ENCODE measurements at places on chromosomes 3 and 15.
A peak's percentile ranks its signal among the peaks of the same experiment; 100 is the strongest.

- no peak for DNase-seq
These were observed 37.5 kb downstream of the TGFBR2 start for GRCh38 chr3:30643763-30644462.

- DNase-seq, result no peak
These were observed 44.6 kb downstream of the EEFSEC start for GRCh38 chr3:128197855-128198254.

DNA sequence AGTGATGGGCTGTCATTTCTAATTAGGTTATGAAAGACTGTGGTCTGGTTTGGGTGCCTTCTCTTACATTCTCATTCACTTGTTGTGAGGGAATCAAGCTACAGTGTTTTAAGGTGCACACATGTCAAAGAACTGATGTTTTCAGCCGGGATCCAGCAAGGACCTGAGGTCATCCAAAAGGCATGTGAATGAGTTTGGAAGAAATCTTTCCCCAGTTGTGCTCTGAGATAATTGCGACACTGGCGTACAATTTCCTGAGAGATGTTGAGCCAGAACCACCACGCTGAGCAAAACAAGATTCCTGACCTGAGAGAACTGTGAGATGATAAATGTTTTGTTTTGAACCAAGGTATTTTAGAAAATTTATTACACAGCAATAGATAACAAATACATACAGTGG is 295.3 kb upstream of the SLITRK3 start:
- no peak for DNase-seq

GRCh38 chr3:129506231-129506742 is 22.2 kb upstream of the RHO start:
- DNase-seq, result no peak

DNA sequence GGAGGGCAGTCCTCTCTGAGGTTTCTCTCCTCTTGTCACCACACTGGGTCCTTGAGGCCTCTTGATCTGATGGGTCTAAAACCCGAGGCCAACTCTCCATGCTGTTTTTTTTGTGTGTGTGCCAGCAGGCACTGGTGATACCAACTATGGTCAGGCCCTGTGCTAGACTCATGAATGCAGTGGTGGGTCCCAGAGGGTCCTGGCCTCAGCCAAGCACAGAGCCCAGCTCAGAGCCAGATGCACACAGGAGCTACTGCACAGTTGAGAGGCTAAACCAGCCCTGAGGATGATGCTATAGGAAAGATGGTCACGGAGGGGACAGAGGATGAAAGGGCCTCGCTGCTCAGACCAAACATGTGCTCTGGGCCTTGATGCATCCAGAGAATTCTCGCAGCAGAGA is 33.5 kb downstream of the RAB6B start:
- no peak for DNase-seq

- no peak for DNase-seq
These were observed 118.4 kb upstream of the ROBO1 start for GRCh38 chr3:79886204-79886603.

DNA sequence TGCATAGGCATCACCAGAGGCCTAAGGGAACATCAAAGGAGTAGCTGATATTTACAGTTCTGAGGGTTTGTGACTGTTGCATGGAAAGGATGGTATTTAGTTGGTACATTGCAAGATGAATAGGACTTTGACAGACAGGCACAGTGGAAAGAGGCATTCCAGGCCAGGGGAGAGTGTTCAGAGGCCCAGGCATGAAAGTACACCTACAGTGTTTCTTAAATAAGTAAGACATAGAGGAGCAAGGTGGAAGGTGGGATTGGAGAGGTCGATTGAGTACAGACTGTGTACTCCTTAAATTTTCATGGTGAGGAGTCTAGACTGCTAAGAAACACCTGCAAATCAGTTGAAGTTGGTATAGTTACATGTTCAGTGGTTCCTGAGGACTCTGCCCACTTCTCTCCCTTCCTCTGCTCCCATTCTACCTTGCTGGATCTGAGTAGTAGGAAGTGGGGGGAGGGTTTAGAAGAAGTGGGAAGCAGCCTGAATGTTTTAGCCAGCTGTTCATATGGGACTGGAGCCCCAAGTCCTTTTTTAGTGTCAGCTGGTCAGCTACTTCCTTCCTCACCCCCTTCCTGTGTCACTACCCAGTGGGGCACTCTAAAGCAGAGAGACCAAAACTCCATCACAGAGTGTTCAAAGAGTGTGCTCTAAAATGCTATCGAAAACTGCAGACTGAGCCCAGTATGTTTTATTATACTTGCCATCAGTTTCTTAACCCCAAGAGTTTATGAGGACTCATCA is 14.0 kb downstream of the KLHL18 start:
- no peak for DNase-seq

GRCh38 chr3:112965656-112966055 is 9.2 kb downstream of the CD200R1 start:
- DNase-seq, result no peak

DNA sequence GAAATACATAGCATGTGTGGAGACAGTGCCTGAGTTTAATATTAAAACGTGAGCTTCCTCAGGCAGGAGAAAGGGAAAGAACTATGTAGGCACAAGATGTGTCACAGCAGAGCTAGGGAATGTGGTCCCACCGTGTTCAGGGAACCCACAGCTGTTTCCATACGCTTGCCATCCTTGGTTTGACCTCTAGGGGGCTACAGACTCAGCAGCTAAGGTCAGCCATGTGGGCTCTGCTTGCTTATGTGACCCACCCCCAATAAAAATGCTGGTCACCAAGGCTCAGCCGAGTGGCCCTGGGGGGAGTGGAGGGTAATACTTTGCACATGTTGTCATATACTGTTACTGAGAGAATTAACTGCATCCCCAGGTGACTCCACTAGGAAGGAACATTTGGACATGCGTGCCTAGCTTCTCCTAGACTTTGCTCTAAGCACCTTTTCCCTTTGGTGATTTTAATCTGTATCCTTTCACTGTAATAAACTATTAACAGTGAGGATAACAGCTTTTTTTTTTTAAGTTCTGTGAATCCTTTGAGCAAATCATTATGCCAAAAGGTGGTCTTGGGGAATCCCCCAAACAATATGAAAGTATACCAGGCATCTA is 3.3 kb downstream of the TUBGCP5 start:
- DNase-seq, result peak; percentile 64

DNA sequence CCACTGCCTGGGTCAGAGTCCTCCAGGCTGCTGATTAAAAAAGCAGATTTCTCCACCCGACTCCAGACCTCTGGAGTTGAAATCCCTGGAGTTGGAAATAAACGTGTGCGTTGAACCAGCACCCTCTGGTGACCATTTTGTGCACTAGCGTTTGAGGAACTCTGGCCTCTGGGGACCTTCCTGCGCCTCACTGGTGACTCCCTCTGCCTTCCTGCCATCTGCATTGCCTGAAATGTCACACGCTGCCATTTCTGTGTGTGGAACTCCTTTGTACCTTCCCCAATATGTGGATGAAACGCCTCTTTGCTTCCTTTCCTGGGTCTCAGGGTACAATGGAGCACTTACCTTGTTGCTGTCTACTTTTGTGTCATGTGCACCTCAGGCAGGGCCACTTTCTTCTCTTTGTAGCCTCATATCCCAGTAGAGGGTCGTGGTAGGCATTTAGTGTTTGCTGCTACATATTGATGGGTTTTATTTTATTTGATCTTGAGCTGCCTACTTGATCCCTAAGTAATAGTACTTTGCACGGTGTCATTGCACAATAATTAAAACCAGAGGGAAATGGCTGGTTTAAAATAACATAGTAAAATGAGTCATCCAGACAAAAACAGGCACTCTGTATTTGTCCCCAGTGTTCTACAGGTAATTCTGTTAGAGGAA is 56.8 kb downstream of the GPR171 start:
- DNase-seq, result peak; percentile 82

GRCh38 chr3:188817103-188817934 is 354.5 kb upstream of the TPRG1 start:
- no peak for DNase-seq

- DNase-seq, result peak; percentile 73
These were observed 33.0 kb upstream of the ANKDD1A start for GRCh38 chr15:64878705-64879104.

GRCh38 chr15:62561059-62561519 is 396.0 kb upstream of the C2CD4B start:
- no peak for DNase-seq

GRCh38 chr3:133424937-133425869 is 25.3 kb downstream of the BFSP2 start:
- no peak for DNase-seq

- no peak for DNase-seq
These were observed 1.2 kb upstream of the PROK2 start for GRCh38 chr3:71786217-71786549.

DNA sequence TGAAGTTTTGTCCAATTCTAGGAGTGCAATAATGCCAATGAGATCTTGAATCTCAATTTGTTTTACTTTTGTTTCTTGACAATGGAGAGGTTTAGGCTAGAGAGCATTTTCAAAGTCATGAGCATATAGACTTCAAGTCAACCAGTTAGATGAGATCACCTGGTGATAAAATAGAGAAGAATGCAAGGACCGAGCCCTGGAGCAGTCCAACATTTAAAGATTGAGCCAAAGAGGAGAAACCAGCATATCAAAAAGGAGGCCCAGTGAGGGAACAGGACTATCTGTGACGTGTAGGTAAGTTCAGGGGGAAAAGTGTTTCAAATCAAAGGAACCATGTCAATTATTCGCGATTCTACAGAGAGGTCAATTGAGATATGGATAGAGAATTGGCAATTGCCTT is 1.7 kb upstream of the PIAS1 start:
- DNase-seq, result no peak

DNA sequence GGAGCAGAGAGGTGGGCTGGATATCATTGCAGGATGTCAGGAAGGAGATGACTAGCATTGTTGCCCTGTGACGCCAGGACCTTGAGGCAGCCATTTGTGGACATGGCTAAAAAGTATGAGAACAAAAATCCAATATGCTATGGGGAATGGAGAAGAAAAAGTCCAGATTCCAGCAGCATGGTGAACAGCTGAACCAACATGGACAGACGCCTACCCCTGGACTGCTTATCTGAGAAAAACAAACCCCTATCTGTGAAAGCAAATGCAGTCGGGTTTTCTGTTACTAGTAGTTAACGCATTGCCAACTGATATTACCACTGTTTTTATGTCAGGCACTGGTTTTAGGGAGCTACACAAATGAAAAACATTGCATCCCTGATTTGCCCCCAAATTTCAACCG is 251.2 kb upstream of the RORA start:
- no peak for DNase-seq

DNA sequence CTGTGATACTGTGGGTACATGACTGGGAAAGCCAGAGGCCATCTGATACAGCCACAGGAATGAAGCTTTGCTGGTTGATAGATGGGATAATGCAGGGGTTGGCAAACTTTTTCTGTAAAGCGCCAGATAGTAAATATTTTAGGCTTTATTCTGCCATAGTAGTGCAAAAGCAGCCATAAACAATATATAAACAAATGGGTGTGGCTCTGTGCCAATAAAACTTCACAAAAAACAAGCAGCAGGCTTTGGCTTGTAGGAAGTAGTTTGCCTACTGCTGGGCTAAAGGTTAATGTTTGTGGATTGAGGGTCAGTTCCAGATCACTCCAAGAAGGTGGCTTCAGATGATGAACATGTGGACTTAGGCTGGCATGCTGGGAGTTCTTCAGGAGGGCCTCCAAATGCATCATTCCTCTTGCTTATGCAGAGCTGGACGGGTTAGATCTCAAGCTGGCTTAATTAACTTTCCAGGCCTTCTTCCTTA is 305.7 kb downstream of the RPLP1 start:
- no peak for DNase-seq

GRCh38 chr3:4684976-4685375 is 191.8 kb downstream of the ITPR1 start:
- DNase-seq, result no peak

DNA sequence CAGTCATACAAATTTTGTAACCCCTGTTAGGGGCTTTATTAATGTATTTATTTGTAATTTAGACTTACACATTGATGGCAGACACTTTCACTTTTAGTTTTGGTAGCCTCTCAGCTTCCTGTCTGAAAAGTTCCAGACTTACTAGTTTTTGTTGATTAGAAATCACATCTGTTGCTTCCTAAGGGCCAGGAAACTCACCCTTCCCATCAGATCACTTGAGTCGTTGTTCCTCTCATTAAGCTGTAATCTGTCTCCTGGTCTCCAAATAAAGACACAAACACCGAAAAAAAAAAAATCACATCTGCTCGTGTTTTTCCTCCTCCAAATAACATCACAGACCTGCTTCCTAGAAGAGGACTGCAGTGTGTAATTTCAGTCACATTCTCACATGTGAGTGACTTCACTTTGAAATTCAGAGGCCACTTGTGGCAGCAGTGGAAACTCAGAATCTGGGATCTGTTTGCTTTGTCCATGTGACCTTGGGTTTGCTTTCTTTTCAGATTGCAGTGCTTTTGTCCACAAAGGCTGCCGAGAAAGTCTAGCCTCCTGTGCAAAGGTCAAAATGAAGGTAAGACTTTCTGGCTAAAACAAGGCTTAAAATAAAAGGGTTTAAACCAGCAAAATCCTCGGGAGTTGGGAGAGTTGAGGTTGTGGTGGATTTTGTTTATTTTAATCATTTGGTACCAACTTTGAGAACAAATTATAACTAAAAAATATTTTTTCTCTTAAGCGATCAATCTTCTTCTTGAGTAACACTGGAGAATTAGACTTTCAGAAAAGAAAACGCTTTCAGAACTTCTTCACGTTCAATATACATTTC is 87.0 kb downstream of the KLHL25 start:
- DNase-seq, result peak; percentile 78

DNA sequence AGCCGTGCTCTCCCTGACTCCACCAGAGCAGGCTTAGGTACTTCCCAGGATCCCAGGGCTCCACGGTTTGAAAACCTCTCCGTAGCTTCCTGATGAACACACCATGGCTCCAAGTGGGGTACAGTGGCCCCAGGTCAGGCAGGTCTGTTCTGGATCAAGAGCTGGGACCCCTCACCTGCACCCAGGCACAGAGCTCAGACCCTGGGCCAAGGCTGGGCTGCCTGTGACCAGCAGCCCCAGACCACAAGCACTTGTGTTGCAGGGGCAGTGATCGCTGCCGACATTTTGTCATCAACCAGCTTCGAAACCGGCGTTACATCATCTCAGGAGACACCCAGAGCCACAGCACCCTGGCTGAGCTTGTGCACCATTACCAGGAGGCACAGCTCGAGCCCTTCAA is 5.3 kb downstream of the SH2D7 start:
- DNase-seq, result no peak

DNA sequence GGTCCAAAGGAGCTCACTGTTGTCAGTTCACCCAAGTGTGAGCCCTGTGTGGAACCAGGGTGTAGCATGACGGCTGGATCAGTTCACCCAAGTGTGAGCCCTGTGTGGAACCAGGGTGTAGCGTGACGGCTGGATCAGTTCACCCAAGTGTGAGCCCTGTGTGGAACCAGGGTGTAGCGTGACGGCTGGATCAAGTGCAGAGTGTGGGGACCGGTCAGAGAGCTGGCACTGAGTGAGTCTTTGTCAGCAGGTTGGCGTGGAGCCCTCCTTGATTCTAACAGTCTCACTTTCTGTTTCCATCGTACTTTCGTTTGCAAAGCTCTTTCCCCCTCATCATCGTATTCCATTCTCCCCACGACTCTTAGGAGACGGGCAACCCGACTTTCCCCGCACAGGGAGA is 57.9 kb upstream of the DLG1 start:
- no peak for DNase-seq

- no peak for DNase-seq
These were observed 38.7 kb downstream of the CCR4 start for GRCh38 chr3:32990116-32990515.

Measured in suppressor macrophage treated with lipopolysaccharide for 4 hours (primary cell).